Activated T-cell treated with anti-CD3 and anti-CD28 coated beads, Interleukin-2, amount 50 U/mL, for 72 hours (primary cell): ENCODE measurements at places on chromosomes 4 and X. TPM values are rescaled to one million over a fixed set of nuclear protein-coding genes. Genes with fewer than 3 reads are reported as not detected.

DNA sequence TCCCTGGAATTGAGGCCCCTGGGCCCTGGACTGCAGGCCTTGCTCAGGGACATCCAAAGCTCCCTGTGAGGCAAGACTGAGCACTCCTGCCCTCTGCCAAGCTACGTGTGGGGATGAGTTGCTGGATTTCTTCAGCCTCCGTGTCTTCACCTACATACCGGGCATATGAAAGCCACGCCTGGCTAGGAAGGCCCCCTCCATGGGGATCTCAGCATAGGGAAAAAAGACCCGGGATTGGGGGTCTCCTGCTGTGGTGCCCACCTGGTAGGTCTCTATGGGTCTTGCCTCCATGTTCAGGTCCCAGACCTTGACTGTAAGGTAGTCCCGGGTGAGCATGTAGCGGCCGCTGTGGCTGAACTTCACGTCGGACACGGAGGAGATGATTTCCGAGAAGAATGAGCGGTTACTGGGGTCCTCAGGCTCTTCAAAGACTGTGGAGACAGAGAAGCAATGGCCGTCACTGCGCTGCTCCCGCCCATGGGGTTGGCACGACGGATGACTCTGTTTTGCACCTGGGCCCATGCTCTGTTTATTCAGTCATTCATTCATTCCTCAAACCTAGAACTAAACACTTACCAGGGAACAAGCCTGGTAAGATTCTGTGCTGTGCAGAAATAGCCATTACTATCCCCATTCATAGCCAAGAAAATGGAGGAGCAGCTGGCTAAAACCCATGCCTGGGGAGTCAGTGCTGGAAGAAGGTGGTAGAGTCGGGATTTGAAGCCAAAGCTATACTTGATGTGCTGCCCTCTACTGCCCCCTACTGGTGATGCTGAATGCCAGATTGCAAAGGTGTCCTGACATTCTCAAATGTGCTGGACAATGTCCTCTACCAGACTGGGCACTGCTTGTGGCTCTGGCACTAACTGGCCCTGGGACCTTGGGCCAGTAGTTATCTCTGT, 63.9 kb downstream of the WFS1 start:
- peak; percentile 12 for DNase-seq

DNA sequence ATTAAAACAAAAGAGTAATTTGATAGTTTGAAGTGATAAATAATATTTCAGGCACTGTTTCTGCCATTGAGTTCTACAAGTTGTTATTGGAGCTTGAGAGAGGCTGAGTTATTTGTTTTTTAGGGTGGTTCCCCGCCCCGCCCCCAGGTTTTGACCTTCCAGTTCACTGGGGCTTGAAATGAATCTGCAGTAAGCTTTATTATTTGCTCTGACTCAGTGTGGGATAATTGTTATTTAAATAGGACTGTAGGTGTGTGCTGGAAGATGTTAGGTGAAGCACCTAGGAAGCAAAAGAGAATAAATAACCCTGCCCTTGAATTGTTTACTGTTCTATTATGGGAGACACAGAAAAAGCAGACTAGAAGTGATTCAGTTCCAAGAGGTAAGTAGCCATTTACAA, 81.2 kb upstream of the KCNIP4 start:
- DNase-seq: no peak

DNA sequence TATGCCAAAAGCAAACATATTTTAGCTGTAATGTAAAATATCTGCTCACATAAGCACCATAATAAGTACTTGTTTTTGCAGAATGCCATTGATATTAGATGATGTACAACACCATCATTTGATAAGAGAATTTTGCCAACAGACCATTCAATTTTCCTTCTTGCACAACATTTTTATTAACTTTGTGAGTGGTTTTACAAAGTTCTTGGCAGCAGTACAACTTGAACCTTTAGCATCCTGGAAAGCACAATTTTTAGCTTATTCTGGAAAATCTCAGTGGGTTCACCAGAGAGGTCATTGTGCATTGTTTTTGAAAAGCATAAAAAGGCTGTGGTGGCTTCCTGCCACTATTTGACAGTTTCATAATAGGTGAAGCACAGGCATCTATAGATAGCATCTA, 26.4 kb upstream of the REPS2 start:
- DNase-seq: no peak

- no peak for DNase-seq
These were observed 594.7 kb upstream of the GALNT7 start for GRCh38 chr4:172573899-172574298.

GRCh38 chr4:77582711-77583110, 22.9 kb upstream of the CXCL13 start:
- no peak for DNase-seq

- no peak for DNase-seq
These were observed 67.5 kb upstream of the BMP3 start for GRCh38 chr4:80963051-80963450.

DNA sequence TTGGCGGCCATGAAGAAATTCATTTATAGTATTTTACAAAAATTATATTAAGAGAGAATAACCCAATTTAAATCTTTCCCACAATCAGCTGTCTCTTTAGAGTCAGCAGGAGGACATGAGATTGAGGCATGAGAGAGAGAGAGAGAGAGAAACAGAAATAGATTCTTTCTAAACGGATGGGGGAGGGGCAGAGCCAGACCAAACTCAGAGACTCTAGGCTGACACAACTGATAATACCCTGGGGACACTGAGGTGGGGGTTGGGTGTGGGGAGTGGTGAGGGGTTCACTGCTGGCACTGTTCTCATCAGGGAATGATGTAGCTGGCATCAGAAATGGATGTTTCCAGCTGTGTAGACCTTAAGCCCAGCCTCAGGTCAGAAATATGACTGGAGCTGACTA, 20.5 kb upstream of the HOPX start:
- DNase-seq: no peak

- no peak for DNase-seq
These were observed 24.4 kb downstream of the SOWAHB start for GRCh38 chr4:76873495-76873894.

Gene POU3F4
- not detected for total RNA-seq

Gene MPC1L
- total RNA-seq: not detected

- no peak for DNase-seq
These were observed 460.3 kb upstream of the PRKX start for GRCh38 chrX:4173743-4174142.

DNA sequence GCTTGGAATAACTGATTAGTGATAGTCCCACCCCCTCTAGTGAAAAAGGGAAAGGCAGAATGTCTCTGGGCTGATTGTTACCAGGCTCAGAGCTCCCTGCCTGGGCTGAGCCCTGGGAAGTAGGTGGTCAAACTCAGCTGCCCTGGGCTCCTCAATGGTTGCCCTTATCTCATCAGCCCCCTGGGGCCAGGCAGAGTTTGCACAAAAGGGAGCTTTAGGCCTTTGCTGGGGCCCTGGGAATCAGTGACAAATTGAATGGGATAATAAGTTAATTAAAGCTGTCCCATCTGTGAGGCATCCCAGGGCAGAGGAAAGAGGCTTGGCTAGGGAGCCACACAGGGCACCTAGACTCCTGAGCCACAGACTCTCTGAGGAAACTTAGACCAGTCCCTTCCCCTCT, 89.0 kb downstream of the EFNB1 start:
- DNase-seq: no peak

DNA sequence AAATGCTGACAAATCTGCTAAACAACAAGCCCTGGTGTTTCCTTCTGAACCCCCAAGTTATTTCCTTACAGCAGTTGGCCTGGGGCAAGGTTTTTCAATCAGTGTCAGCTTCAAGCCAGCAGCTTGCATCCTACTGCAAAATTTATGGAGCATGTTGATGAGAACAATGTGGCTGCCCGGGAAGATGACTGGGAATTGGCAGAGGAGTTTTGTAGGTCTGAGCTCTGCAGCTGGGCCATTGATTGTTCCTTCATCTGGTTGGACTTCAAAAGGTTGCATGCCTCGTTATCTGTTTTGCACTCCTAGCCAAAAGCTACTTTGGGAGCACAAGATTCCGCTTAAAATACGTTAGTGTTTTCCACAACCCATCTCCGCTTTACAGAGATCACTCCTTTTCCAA, 1030.3 kb upstream of the LCORL start:
- DNase-seq: no peak

- no peak for DNase-seq
These were observed 291.7 kb downstream of the KCNIP4 start for GRCh38 chr4:21656832-21657231.

DNA sequence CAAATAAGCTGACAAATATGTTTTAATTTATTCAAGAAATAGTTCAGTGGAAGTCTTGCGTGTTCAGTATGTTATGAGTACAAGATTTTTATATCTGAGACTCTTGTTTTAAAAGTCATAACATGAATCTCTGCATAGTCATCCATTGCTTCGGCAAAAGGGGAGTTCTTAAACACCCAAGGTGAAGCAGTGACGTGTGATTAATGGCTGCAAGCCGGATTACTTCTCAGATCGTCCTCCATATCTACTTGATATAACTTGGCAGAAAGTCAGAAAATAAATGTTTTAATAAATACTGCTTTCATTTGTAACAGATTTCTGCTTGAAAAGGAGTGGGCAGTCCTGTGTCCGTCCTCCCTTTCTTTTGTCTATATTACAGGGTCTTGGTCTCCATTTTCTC, 64.6 kb upstream of the IL15 start:
- no peak for DNase-seq

GRCh38 chr4:78484574-78484973, 67.0 kb upstream of the ANXA3 start:
- no peak for DNase-seq

GRCh38 chr4:78347527-78347926, 204.0 kb upstream of the ANXA3 start:
- no peak for DNase-seq

- no peak for DNase-seq
These were observed 515.0 kb downstream of the INPP4B start for GRCh38 chr4:142331132-142331531.

DNA sequence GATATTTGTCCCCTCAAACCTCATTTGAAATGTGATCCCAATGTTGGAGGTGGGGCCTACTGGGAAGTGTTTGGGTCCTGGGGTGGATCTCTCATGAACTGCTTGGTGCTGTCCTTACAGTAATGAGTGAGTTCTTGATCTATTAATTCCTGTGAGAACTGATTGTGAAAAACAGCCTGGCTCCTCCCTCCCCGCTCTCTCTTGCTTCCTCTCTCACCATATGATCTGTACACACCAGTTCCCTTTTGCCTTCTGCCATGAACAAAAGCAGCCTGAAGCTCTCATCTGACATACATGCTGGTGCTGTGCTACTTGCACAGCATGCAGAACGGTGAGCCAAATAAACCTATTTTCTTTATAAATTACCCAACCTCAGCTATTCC, 11.2 kb upstream of the YIPF7 start:
- no peak for DNase-seq

DNA sequence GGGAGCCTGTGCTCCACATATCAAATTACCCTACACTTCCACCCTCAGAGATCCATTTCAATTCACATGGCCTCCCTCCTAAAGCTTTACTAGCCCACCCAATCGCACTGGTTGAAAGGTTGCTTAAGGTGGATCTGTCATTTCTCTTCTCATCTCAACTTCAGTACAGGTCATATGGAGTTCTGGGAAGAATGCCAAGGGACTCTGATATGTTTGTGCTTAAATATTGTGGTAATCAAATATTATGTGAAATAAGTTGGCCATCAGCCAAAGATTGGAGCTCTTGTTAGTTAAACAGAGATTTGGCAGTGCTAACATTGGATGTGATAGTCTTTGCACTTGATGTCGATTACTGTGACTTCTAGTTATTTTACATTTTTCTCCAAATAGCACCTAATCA, 20.5 kb downstream of the SEPTIN6 start:
- DNase-seq: no peak

- no peak for DNase-seq
These were observed 457.2 kb downstream of the GALNTL6 start for GRCh38 chr4:172270397-172270796.

DNA sequence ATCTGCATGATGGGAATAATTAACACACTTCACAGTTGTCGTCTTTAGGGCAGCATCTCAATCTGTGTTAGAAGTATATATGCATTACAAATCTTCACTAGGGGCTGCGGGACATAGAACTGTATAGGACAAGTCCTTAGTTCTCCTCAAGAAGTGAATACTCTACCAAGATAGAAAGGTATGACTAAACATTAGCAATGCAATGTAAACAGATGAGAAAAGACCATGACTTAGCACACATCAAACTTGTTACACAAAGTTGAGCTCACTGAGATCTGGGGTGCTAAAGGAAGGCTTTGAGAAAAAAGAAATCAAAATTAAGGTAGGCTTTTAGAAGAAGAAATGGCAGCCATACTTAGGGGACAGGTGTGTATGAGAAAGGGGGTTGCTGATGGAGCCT, 182.1 kb upstream of the MAP3K15 start:
- DNase-seq: no peak

DNA sequence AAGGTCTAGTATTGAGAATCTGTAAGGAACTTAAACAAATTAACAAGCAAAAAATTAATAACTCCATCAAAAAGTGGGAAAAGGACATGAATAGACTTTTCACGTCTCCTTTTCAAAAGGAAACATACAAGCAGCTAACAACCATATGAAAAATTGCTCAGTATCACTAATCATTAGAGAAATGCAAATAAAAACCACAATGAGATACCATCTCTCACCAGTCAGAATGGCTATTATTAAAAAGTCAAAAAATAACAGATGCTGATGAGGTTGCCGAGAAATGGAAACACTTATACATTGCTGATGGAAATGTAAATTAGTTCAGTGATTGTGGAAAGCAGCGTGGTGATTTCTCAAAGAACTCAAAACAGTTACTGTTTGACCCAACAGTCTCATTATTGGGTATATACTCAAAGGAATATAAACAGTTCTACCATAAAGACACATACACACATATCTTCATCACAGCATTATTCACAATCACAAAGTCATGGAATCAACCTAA, 410.4 kb upstream of the SMIM31 start:
- DNase-seq: no peak

DNA sequence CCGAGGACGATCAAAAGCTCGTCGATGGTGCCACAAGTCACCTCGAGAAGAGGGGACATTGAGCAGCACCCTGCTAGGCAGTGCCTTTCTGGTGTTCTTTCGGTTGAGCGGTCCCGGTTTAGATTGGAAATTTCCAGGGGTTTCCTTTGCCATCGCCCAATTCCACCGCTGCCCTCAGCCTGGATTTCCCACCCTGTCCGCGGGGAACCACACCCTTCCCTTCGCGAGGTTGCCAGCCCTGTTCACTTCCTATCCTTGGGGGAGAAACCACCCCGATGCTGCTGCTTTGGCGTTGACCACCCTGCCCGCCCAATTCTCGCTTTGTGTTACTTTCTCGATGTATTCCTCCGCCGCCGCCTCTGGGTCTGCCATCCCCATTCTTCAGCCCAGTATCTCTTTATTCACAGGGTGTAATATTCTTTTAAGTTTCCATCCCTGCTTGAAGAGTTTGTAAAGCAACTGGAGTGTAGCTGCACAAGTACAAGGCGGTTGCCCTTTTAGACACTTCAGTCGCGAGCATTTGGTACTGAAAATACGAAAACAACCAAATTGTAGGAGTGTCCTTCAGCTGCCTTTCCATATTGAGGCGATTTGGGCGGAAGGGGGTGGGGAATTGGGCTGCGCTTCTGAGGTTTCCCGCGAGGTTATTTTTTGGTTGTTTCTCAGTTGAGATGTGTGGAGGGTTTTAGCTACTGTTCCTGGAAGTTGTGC, 1.1 kb downstream of the OGT start:
- DNase-seq: peak; percentile 67

- DNase-seq: no peak
These were observed 201.5 kb downstream of the NWD2 start for GRCh38 chr4:37446016-37446415.
